Camera-type eye (tissue), 1 donor: ENCODE measurements at places on chromosomes 6 and 20. TPM values are rescaled to one million over a fixed set of nuclear protein-coding genes. Genes with fewer than 3 reads are reported as not detected.

Gene CAPN11
- not detected for total RNA-seq

Gene PRL
- total RNA-seq, result 0.99 TPM

Gene CGA
- not detected for total RNA-seq

Gene CST9L
- not detected for total RNA-seq

Gene RIN2
- 52.7 TPM for total RNA-seq

Gene KIF25
- not detected for total RNA-seq

Gene ENPP4
- total RNA-seq, result 18.4 TPM

Gene DNPH1
- total RNA-seq, result 34.7 TPM

Gene TUBB2B
- 434 TPM for total RNA-seq

Gene GCNT2
- 34.2 TPM for total RNA-seq

Gene HLA-F
- total RNA-seq, result 24.5 TPM

Gene SLC35F1
- 51.7 TPM for total RNA-seq

Gene TRIM38
- 5.3 TPM for total RNA-seq

Gene BHLHE23
- total RNA-seq, result 4.7 TPM

Gene GNL1
- total RNA-seq, result 37.2 TPM

Gene GPR6
- total RNA-seq, result not detected

Gene SLC22A1
- 0.27 TPM for total RNA-seq

Gene RFX6
- total RNA-seq, result not detected

Gene OPN5
- 0.33 TPM for total RNA-seq

Gene SCUBE3
- total RNA-seq, result 10.0 TPM

Gene RAET1L
- total RNA-seq, result not detected

Gene TMEM217
- 0.44 TPM for total RNA-seq

Gene MDFI
- total RNA-seq, result 30.1 TPM

Gene NKX2-2
- total RNA-seq, result not detected

Gene HTR1E
- total RNA-seq, result 0.33 TPM

Gene PXDC1
- 22.0 TPM for total RNA-seq

Gene GJA1
- total RNA-seq, result 209 TPM

Gene PNPLA1
- 0.16 TPM for total RNA-seq

Gene MLIP
- 8.0 TPM for total RNA-seq

Gene PPDPF
- 104 TPM for total RNA-seq

Gene SIRPD
- total RNA-seq, result not detected

Gene FAM50B
- 14.1 TPM for total RNA-seq

Gene COL11A2
- total RNA-seq, result 39.0 TPM

Gene CD83
- total RNA-seq, result 12.7 TPM

Gene FRMD1
- total RNA-seq, result not detected

Gene CPXM1
- total RNA-seq, result 89.2 TPM

Gene TNFRSF21
- 16.4 TPM for total RNA-seq

Gene FOXA2
- not detected for total RNA-seq

Gene CST5
- total RNA-seq, result not detected

Gene TMEM244
- total RNA-seq, result 40.6 TPM

Gene PHF1
- 40.9 TPM for total RNA-seq

Gene SFT2D1
- total RNA-seq, result 42.3 TPM

Gene TEAD3
- 11.1 TPM for total RNA-seq

Gene SPEF1
- total RNA-seq, result 1.1 TPM

Gene KCNK5
- 2.4 TPM for total RNA-seq

Gene CPNE5
- 10.8 TPM for total RNA-seq

Gene SRSF6
- 156 TPM for total RNA-seq
